Adipocyte (in vitro differentiated cells): ENCODE measurements at places on chromosomes 6 and 20.
A peak's percentile ranks its signal among the peaks of the same experiment; 100 is the strongest.

DNA sequence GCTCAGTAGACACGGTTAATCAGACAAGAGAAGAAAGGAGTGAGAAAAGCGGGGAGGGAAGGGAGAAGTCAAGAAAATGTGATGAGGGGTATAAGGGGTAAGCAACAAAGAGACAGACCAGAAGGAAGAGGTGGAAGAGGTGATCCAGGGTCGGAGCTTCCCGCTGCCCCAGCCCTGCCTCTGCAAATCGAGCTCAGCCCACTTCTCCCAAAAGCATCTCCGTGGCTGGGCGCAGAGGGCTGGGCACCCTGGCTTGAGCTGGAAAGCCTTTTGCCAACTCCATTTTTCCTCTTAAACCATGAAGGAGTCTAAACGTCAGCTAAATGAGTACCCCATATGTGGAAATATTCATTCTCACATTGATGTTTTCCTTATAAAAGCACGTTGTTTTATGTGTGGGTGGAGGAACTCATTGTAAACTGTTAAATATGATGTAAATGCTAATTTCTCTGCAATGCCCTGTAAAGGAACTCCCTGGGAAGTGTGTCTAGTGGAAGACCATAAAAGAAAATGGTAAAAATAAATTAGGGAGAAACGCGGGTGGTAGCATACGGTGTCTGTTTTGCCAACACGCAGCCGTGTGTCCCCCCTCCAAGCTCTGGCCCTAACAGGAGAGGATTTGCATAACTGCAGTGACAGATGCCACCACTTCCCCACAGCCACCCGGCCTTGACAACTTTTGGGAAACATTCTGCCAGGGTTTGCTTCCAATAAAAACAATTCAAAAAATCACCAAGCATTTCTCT lies 55.2 kb upstream of the MAFB start:
- no peak for DNase-seq

DNA sequence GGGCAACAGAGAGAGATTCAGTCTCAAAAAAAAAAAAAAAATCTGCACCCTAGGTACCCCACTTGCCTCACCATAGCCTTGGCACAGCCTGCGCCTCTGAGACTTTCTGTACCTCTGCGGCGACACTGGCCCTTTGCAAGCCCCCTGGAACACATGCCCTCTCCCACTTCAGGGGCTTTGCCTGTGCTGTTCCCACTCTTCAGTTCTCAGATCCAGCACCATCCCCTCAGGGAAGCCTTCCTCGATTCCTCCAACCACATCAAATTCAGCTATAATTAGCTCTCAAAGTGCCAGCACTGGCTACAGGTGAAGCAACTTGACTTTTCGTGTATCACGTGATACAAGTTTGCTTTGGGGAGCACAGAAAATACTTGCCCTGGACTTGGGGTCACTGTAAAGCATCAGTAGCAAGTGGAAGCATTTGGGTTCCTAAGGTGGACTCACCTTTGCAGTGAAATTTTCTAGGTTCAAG lies 2.1 kb upstream of the UBE2V1 start:
- no peak for DNase-seq

- no peak for DNase-seq
Observed at GRCh38 chr20:58557733-58558342, 42.6 kb upstream of the APCDD1L start.

DNA sequence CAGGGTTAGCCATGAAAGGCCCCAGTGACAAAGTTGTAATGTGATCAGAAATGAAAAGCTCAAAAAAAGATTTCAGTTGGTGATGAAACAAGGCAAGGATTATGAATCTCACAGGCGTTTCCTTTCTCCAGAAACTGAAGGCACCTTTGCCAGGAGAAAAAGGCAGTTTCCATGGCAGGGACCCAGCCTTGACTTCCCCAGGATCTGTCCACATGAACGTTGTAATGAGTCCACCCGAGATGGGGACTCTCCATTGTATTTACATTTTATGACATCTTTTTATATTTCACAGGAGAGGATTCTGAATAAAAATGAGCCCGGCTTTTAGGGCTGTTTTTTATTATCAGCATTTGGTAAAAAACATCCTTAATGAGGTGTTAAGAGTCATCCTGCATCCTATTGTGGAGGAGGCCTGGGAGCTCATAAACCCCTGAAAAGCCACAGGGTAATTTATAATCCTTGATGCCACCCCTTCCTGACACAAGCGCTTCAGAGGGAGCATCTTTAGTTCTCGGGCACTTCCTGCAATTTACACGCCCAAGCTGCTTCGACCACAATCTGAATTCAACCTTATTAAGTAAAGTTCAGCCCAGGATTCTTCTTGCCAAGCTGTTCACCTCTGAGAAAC lies 74.1 kb upstream of the SALL4 start:
- DNase-seq, result peak; percentile 30

GRCh38 chr20:61902221-61902869 lies 163.3 kb downstream of the TAF4 start:
- no peak for DNase-seq

- DNase-seq, result no peak
Observed at GRCh38 chr6:108677894-108678293, 117.2 kb downstream of the FOXO3 start.

GRCh38 chr6:33075568-33076405 lies at the start of gene HLA-DPB1:
Gene HLA-DPB1 (plus strand): TSS chr6:33075990. CDS start chr6:33076042, 52 bp downstream.
- DNase-seq, result peak; percentile 64

DNA sequence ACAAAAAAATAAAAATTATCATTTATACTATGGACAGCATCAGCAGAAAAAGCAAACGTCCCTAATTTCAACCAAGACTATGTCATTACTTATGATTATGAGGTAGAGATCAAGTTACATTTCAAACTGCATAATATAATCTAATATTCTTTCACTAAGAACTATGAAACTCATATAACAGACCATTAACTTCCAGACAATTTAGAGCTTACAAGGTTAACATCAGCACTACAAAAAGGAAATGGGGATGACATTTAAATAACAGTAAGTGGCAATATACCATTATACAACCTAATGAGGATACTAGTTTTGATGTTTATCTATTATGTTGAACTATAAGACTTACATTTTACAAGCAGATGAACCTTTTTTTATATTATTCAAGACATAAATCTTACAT lies 261.0 kb upstream of the THEMIS start:
- no peak for DNase-seq

DNA sequence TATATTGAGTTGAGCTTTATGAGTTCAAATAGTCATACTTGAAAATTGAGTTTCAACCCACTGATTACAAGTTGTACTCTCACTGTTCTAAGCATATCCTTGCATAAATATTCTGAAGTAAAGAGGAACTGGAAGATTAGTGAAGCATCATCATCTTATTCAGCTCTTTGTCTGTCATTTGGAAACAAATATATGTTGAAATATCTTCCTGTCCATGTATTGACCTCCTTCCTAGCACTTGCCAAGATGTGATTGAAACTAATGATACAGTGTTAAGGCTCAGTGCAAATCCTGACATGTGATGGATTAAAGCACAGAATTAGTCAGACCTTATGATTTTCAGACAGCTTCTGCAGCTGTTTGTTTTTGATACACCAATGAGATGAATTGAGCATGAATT lies 434.3 kb downstream of the TBC1D32 start:
- no peak for DNase-seq

GRCh38 chr6:82870582-82871172 lies 195.0 kb downstream of the UBE3D start:
- no peak for DNase-seq

DNA sequence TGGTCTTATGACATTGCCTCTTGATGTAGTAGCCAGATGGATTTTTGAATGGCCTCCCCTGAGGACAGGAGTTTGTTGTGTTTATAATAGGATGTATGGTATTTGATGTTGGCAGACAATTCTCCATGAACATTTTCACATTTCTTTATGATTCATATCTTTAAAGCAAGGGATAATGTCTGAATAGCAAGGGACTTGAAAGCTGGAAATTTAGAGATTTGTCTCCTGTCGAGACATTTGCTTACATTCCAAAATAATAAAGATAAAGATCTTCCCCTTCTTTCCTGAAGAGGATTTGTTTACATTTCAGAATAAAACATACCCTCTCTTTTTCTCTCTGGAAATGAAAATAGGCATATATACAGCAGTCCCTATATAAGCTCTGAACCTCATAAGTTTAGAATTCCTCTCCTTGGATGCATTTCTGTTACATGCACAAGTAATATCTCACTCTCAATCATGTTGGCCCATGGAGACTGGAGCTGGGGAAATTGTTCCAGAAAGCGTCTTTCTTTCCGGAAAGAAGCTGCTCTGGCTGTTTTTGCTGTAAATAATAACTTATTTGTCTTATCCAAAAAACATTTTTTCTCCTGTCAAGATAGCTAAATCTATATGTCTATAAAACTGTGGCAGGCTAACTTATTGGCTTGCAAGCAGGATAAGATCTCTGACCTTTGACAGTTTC lies 42.5 kb upstream of the ASCC3 start:
- peak; percentile 33 for DNase-seq

- DNase-seq, result no peak
Observed at GRCh38 chr20:53138454-53139262, 166.5 kb downstream of the TSHZ2 start.

DNA sequence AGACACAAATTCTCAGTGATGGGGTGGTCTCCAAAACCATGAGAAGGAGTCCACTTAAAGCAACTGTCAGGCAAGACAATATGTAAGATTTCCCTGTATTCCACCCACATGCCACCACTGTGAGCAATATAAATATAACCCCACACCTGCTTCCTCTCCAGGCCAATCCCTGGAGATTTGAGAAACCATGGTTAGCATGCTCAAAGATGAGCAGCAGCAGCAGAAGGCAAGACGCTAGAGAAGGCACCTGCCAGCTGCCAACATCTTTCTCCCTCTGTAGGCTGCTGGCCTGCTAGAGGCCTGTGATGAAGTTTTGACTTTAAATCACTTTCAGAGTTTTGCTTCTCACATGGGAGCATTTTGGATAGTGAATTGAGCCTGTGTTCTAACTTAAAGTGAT lies 7.9 kb upstream of the SOD2 start:
- peak; percentile 30 for DNase-seq

DNA sequence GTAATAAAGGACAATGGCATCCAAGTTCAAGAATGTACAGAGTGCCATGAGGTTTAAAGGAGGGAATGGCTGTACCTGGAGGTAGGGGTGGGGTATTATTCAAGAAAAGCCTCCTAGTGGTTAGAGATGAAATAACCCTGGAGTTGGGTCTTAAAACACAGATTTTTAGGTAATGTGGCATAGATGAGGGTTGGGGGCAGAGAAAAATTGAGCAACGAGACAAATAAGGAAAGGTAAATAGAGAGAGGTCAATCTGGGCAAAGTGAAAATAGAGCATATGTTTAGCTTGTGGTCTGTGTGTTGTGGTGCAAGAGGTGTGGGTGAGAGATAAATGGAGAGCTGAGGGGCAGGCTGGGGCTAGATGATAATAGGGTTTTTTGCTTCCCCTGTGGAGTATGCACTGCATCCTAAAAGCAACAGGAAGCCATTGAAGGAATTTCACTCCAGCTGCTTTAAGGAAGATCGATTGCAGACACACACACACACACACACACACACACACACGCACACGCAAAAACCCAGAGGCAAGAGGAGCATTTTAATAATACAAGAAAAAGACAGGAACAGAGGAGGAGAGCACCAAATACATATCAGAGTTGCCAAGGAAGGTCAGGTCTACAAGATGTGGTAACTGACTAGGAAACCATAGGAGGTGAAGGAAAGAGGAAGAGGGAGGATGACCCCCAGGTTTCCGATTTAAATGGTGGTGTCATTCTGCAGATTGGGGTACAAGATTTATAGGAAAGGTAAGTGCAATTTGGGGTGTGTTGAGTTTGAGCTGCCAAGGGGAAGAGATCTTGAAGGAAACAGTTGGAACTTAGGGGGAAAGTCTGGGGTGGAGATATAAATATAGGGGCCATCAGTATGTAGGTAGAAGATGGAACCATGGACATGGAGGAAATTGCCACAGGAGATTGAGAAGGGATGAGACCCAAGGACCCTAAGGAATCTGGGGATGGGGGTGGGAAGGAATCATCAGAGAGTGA lies 31.3 kb upstream of the ADGRF1 start:
- DNase-seq, result no peak

DNA sequence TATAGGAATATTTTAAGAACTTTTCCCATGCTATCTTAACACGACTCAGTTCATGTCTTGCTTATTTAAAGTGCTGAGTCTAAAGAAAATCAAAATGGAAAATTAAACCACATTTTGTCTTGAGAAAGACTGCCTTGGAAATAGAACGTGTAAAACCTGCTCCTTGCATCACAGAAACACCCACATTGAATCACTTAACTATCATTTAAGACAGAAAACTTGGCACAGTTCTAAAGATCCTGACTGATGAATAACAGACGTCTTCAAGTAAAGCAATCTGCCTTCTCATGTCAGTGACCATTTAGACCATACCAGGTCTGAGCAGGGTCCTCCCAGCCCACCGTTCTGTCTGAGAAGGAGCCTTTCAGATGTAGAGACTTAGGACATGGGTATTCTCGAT lies 7.4 kb downstream of the PERP start:
- peak; percentile 90 for DNase-seq

DNA sequence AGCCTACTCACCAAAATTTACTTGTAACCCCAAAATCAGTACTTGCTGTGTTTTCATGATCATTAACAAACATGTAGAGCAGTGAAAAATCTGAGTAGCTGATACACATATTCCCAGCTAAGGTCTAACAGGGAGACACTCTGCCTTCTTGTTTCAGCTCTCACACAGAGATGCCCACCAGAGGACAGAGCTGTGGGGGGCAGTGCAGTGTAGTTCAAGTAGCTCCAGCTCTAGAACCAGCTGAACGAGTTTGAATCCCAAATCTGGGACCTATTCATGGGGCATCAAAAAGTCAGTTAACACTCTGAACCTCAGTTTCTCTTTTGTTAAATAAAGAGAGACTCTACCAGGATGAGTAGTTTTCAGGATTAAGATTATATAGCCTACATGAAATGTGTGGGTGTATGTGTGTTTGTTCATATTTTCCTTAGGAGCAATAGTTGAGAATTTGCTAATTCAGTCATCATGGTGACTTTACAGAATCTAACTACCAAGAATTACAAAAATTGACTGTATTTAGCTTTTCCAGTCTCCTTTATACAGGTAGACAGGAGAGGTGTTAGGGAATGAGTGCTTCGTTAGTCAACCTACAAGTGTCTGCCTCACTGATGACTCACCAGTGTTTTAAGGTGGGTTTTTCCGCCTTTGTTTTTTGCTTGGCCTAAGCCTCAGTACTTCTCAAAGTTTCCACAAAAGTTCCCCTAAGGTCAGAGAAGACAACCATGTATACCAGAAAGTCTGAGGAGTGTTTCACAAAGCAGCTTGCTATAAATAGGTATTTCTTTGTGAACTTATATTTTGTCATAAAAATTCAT lies 164.0 kb upstream of the RUNX2 start:
- no peak for DNase-seq

DNA sequence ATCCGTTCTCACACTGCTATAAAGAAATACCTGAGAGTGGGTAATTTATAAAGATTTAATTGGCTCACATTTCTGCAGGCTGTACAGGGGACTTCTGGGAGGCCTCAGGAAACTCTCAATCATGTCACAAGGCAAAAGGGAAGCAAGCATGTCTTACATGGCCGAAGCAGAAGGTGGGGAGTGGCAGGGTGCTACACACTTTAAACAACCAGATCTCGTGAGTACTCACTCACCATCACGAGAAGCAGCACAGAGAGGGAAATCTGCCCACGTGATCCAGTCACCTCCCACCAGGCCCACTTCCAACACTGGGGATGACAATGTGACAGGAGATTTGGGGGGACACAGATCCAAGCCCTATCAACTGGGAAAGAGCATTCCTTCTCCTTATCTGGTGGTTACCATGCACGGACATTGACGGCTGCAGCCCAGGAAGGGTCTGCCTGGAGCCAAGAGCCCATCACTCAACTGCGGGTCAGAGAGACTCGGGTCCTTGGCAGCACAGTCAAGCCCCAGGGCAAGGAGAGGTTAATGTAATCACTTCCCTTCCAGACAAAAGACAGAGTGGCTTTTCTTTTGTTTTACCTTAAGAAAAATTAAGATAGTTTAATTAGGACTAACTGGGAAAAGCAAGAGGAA lies 112.3 kb upstream of the CST7 start:
- no peak for DNase-seq
